AML-193 (cell line): ENCODE measurements at places on chromosomes 1 and 21.

DNA sequence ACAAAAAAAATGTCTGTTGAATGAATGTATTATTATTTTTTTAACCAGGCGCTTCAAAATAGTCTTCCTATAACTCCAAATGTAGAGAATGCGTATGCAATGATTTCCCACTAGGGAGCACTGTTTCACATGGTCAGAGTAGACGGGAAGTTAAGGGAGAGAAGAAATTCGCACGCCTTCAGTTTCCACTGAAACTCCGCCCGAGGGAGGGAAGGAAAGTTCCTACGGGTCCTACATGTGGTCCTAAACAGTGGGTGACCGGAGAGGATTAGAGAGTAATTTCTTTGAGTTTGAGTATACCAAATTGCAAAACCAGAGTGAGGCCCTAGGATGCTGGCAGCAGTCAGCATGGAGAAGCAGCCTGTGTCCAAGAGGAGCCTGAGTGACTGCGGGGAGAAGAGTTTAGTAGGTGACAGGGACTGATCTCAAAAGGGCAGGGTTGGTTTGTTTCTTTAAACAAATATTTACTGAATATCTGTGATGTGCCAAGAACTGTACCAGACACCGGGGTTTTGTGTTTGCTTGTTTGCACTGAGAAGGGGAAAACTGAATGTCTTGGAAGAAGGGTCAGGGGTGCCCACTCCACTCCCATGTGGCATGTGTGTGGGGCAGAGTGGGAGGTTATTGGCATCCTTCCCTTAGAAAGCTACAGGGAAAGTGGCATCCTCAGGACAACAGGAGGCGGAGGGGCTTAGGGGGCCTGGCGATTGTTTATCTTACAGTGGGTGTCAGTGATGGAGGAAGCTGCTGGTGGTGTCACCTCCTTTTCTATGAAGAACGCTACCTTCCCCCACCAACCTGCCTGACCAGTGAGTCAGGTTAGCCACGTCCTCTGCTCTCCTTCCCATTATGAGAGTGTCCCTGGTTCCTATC is 22.8 kb downstream of the RNU5D-1 start:
- peak; percentile 60 for DNase-seq

DNA sequence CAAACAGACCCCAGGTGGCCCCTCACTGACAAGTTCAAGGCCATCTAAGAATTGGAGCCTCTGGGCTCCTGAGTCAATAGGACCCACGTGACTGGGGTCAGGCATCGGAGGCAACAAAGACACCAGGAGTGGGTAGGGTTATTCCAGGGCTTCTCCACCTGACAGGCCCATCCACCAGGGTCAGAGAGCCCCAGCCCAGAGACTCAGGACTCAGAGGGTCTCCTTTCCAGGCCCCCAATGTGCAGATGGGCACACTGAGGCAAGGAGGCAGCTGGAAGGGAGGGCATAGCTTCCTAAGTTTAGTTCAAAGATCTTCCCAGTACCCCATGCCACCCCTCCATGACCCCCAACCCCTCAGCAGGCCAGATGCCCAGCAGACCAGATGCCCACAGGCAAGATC is 388.6 kb downstream of the MATN1 start:
- no peak for DNase-seq

GRCh38 chr1:48493970-48494769 is 22.2 kb upstream of the SPATA6 start:
- DNase-seq = no peak

- DNase-seq = no peak
These were observed 354.1 kb upstream of the C1orf87 start for GRCh38 chr1:60427701-60428100.

DNA sequence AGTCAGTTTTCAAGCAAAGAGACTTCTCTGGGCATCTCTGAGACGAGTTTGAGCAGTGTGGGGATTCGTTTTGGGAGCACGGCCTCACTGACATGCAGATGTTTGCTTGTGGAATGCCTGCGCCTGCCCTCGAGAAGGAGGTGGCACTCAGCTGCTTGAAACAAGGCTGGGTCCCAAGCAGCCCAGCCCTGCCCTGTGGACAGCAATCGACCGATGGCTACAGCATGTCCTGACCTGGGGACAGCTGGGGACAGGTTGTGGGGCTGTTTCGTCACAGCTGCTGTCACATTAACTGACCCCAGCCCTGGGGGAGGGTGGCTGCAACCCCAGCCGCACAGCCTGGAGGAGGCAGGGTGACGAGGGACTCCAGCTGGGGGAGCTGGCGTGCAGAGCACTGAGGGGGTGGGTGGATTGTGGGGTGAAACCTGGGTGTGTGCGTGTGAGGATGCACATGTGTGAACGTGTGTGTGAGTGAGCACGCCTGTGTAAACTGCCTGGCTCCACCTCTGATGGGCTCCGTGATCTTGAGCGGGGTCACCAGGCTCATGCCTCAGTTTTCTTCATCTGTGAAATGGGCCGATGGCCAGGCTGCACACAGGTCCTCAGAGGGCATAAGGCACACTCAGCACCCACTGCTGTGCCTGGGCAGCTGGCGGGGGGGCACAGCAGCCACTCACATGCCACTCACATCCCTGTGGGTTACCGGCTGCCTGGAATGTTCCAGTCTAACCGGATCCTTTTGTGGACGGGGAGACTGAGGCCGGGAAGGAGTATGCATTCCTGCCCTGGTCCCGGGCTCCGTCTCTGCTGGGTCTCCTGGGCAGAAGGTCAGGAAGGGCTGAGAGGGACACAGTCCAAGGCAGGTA is 49.3 kb downstream of the COL18A1 start:
- no peak for DNase-seq

DNA sequence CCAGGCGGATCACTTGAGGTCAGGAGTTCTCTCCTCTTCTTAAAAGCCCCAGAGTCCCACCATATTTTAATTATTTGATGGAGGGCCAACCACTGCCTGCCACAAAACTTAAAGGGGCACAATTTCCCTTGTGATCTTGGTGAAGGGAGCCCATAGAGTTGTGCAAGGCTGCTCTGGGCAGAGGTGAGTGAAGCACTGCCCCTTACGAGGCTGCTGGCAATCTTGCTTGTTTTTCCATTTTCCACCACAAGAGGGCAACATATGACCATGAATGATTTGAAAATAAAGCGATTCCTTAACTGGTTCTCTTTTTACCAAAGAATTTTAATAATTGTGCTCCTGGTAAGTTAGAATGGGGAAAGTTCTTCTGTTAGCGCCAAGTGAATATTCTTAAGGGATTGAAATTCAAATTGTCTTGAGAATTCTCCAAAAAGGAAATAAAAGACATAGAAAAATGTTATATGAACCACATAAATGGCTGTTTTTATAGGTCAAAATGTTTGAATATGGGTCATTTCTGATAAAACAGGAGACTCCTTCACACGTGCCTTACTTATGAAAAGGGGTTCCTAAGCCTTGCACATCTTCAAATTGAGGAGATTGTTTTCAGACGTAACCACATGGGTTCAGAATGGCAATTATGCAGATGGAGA is 22.7 kb downstream of the PGM1 start:
- DNase-seq = peak; percentile 45

- no peak for DNase-seq
These were observed 3.4 kb upstream of the ZNF678 start for GRCh38 chr1:227559926-227560325.

DNA sequence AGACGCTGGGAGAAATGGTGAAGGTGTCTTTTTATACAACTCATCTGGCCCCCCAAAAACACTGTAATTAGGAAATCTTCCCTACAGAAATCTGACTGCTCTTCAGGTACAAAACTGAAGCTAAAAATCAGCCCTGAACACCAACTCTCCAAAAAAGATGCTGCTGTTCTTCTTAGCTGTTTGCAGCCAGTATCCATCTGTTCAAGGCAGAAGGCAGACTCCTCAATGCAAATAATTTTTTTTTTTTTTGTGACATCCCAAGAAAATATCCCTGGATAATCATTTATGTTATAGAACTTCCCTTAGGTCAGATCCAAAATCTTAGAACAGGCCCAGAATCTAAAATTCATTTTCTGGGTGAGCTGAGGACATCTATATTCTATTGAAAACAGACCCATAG is 36.5 kb downstream of the TRIT1 start:
- no peak for DNase-seq

GRCh38 chr1:224623310-224623714 is 7.2 kb downstream of the CNIH3 start:
- no peak for DNase-seq

DNA sequence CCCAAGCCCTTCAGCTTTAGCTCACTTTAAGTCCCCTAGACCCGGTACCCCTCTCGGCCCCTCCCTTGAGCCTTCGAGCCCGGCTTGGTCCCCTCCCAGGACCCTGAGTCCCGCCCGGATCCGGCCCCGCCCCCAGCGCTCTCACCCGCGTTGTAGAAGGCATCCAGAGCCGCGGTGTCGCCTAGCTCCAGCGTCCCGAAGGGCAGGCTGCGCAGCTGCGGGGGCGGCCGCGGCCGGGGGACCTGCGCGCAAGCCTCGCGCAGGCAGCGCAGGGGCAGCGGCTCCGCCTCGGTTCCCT is 699 bp downstream of the MAP3K6 start:
- DNase-seq = peak; percentile 36

DNA sequence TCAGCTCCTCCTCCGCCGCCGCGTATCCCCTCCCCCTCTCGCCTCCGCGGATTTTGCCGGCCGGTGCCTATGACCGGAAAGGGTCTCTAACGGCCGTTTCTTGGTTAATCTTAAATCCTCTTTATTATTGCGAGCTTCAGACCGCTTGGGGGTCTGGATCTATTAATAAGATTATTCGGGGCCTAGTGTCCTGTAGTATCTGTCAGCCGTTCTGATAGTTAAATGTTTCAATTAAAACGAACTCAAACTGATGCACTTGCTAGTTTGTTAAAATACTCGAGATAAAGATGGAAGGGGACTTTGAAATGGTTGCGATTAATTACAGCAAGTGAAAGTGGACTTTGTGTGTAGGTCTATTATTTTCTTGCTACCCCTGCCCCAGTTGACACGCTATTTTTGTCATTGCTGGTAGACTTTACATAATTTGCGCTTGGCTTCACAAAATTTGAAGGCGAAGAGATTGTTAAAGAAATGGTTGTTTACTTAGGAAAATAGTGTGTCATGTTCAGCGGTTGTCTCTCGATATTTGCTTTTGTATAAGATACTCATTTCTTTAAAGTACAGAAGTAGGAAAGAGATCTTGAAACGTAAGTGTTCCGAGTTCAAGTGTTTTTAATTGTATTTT is 779 bp downstream of the SON start:
- no peak for DNase-seq

- no peak for DNase-seq
These were observed 456.3 kb downstream of the MATN1 start for GRCh38 chr1:30267046-30267445.

DNA sequence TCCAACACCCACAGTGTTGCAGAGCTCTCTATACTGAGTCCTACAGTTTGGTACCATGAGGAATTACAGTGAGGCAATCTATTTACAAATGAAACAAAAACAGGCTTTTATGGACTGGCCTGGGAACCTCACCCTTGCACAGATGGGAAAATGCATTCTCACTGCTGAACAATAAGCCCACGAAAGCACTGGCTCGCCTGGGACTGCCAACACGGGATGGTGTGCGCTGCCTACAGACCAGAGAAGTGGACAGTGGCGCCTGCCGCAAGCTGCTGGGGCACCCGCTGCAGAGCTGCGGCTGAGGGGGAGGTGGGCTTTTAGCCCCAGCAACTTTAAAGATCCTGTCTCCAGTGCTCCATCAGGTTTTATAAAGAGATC is 28.5 kb upstream of the ABCG1 start:
- DNase-seq = no peak

DNA sequence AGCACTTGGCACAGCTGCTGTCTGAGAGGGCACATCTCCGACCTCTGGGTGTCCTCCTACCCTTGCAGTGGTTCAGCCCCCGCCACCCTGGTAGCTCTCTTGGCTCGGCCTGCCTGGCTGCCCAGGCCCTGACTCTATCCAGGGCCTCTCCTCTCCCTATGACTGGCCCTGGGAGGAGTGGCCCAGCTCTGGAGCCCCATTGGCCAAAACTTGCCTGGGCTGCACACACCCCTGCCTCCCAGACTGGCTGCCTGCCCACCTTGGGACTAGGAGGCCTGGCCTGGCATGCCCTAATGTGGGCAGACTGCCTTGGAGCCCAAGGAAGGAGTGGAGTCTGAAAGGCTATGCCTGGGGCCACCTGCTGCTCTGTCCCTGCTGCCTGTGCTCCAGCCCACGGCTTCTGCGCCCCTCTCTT is 33.6 kb downstream of the ACOT11 start:
- DNase-seq = no peak

GRCh38 chr21:45409466-45410150 is 4.6 kb downstream of the COL18A1 start:
- no peak for DNase-seq

DNA sequence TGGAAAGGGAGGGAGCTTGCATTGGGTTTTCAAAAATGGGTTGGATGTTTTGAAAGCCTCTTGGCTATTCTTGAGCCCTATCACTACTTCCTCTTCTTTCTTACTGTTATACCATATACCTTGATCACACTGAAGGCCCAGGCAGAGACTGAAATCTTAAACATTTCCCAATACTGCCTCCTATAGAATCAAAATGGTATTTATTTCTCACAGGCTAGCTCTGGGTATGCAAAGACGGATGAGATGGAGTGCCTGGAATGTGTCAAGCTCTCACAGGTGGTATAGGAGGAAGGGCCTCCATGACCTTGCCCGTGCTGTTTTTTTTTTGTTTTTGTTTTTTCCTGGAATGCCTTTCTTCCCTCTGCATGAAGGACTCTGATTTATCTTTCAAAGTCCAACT is 268.4 kb upstream of the USP24 start:
- DNase-seq = peak; percentile 45

GRCh38 chr1:198901266-198901665 is 262.4 kb downstream of the PTPRC start:
- DNase-seq = no peak

DNA sequence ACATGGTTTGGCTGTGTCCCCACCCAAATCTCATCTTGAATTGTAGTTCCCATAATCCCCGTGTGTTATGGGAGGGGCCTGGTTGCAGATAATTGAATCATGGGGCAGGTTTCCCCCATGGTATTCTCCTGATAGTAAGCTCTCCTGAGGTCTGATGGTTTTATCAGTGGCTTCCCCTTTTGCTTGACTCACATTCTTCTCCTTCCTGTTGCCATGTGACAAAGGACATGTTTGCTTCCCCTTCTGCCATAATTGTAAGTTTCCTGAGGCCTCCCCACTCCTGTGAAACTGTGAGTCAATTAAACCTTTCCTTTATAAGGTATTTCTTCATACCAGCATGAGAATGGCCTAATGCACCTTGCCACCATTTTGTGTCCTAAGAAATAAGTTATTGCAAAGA is 415.0 kb downstream of the COL11A1 start:
- DNase-seq = no peak

DNA sequence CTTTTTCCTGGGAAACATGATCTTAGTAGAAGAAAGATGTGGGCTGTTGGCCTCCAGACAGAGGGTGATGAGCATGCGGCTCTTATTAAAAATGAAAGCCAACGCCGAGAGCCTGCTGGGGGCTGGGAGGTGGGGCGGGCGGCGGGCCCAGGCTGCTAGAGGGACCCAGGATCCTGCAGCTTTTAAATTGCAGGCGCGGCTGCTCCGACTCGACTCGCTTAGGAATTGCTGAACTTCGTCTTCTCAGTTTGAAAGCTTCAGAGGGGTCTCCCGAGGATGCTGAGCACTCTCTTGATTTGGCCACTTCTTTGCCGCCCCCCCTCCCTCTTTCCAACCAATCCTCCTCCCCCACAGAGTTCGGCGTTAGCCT is 1.2 kb downstream of the AGPAT3 start:
- no peak for DNase-seq
